ENCODE measurements at places on chromosomes 7 and 10. TPM values are rescaled to one million over a fixed set of nuclear protein-coding genes. Genes with fewer than 3 reads are reported as not detected.

- peaks cover 14% of the 10 kb centered on the region for H3K27me3 ChIP-seq
- no peak for DNase-seq
- no peaks in the 10 kb centered on the region for H3K36me3 ChIP-seq
- no peaks in the 10 kb centered on the region for H3K4me1 ChIP-seq
Observed at GRCh38 chr10:27413831-27414348, 90.2 kb upstream of the RAB18 start.

DNA sequence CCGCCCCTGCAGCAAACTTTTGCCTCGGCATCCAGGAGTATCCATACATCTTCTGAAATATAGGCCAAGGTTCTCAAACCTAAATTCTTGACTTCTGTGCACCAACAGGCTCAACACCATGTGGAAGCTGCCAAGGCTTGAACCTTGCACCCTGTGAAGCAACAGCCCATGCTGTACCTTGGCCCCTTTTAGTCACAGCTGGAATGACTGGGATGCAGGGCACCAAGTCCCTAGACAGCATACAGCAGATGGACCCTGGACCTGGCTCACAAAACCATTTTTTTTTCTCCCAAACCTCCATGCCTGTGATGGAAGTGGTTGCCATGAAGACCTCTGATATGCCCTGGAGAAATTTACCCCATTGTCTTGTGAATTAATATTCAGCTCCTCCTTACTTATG, 233.8 kb upstream of the KCND2 start:
- H3K27ac ChIP-seq: no peak overlapping the region
- no peak overlapping the region for H3K4me3 ChIP-seq
- no peaks in the 10 kb centered on the region for H3K27me3 ChIP-seq

Gene TRIM4
- 24.2 TPM for total RNA-seq

GRCh38 chr10:119737823-119738222, 12.0 kb downstream of the INPP5F start:
- no peaks in the 10 kb centered on the region for H3K36me3 ChIP-seq
- DNase-seq: no peak
- no peak overlapping the region for H3K4me3 ChIP-seq
- H3K27me3 ChIP-seq: no peaks in the 10 kb centered on the region

Gene CALN1
- 0.06 TPM for total RNA-seq

DNA sequence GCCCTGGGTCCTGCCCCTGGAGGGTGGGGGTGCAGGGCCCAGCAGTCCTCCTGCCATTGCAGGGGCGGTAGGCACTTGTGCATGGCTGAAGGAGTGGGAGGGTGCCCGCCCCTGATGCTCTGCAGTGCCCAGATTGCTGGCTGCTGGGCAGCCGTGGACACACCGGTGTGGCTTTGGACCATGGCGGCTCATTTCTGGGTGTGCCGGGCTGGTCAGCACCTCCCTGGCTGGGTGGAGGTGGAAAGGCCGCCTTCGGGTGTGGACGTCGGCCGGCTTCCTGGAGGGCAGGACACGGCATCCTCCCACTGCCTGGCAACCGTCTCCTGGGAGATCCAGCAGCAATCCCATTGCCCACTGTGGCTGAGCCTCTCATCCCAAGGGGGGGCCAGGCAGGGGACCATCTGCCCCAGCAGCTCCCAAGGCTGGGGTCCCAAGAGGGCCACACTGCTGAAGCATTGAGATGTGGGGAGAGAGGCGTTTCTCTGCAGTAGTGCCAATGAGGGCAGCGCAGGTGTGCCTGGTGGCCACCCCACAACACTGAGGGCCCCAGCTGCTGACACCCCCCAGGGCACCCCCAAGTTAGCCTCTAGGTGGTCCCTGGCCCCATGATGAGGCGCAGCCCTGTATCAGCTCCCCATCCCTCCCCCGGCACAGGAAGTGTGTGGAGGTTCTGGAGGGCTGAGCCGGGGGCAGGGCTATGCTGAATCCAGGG, 12.9 kb downstream of the TTYH3 start:
- H3K27ac ChIP-seq: no peak overlapping the region
- no peaks in the 10 kb centered on the region for H3K27me3 ChIP-seq
- H3K4me3 ChIP-seq: no peak overlapping the region
